ENCODE measurements at places on chromosomes 4 and X. TPM values are rescaled to one million over a fixed set of nuclear protein-coding genes. Genes with fewer than 3 reads are reported as not detected.

GRCh38 chr4:81550388-81550859 is 78.7 kb upstream of the RASGEF1B start:
- no peak for DNase-seq
- no peaks in the 10 kb centered on the region for H3K36me3 ChIP-seq
- H3K4me1 ChIP-seq: peaks cover 4% of the 10 kb centered on the region
- H3K27ac ChIP-seq: no peak overlapping the region

DNA sequence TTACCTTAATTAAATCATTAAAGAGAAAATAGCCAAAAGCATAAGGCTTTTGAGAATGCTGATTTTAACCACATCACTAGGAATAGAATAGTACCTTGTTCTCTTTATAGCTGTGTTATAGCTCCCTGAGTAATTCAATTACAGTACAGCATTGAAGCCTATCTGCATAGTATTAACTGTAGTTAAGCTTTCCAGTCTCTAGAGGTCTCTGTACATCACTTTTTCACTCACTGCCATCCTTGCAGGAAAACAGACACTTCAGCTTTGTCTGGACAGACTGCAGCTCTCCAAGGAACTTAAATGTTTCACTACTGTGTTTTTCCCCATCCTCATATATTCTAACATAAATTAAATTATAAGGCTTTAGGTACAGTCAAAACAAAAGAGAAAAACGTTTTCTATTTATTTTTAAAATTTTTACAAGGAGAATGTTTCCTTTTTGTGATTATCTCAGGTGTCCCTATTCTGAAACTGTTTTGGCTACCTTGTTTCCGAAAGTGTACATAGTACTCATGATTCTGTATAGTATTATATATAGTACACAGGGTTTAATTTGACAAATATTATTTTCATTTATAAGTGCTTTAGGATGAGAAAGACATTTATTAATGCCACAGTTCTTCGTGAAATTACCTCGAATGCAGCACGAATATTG is 407.9 kb downstream of the PCDH18 start:
- H3K4me1 ChIP-seq: no peaks in the 10 kb centered on the region
- H3K4me3 ChIP-seq: no peak overlapping the region
- H3K36me3 ChIP-seq: no peaks in the 10 kb centered on the region
- no peak overlapping the region for H3K27ac ChIP-seq
- no peak for DNase-seq
- no peaks in the 10 kb centered on the region for H3K27me3 ChIP-seq

DNA sequence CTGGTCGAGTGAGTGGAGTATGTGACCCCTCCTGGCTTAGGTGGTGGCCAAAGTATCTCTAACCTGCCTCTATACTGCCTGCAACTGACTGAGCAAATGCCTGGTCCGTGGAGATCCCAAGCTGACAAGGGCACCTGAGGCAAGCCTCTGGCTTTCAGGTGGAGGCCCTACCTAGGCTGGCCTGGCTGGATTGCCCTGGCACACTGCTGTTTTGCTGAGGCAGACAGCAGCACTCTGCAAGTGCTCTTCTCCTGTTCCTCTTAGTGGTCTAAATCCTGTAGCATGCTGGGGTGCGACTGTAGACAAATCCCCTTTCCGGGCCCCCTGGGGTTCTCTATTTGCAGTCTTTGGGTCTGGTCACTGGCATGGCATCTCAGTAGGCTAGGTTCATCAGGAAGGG is 44.8 kb downstream of the PNMA5 start:
- no peaks in the 10 kb centered on the region for H3K36me3 ChIP-seq
- H3K4me1 ChIP-seq: no peaks in the 10 kb centered on the region
- no peak for DNase-seq
- H3K4me3 ChIP-seq: no peak overlapping the region
- H3K27me3 ChIP-seq: no peaks in the 10 kb centered on the region
- no peak overlapping the region for H3K27ac ChIP-seq

- H3K27ac ChIP-seq: no peak overlapping the region
- H3K36me3 ChIP-seq: no peaks in the 10 kb centered on the region
These were observed 924.3 kb upstream of the SLIT2 start for GRCh38 chr4:19327364-19327763.

DNA sequence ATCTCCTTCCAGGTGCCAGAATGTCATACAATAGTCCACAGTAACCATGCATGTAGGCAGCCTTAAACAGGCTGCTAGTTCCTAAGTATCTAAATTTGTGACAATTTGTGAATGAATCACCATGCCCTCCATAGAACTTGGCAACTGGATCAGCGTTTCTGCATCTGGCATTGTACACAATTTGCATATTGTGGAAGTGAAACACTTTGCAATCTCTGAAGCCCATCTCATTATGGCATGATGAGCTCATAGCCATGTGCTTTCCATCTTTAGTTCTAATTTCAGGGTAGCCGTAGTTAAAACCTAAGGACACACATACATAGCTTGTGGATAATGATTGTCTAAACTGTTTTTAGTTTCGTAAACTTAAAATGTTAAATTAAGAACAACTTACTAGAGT is 573.6 kb downstream of the PPP4R3C start:
- no peaks in the 10 kb centered on the region for H3K4me1 ChIP-seq
- H3K4me3 ChIP-seq: no peak overlapping the region
- no peaks in the 10 kb centered on the region for H3K27me3 ChIP-seq
- no peak overlapping the region for H3K27ac ChIP-seq
- H3K36me3 ChIP-seq: no peaks in the 10 kb centered on the region
- no peak for DNase-seq

Gene FAT4
- total RNA-seq: not detected

- H3K27ac ChIP-seq: no peak overlapping the region
- H3K36me3 ChIP-seq: no peaks in the 10 kb centered on the region
- H3K27me3 ChIP-seq: no peaks in the 10 kb centered on the region
- no peak overlapping the region for H3K4me3 ChIP-seq
- DNase-seq: no peak
These were observed 28.6 kb upstream of the ARHGAP24 start for GRCh38 chr4:85446141-85446861.

- no peaks in the 10 kb centered on the region for H3K27me3 ChIP-seq
- peaks cover 42% of the 10 kb centered on the region for H3K36me3 ChIP-seq
- H3K4me1 ChIP-seq: peaks cover 27% of the 10 kb centered on the region
- H3K4me3 ChIP-seq: peak overlapping the region; percentile 69
- H3K27ac ChIP-seq: peak overlapping the region; percentile 81
These were observed 324 bp upstream of the MSN start for GRCh38 chrX:65667157-65667502.

Gene GNL3L
- 40.6 TPM for total RNA-seq

Gene UGT2B17
- total RNA-seq: not detected

DNA sequence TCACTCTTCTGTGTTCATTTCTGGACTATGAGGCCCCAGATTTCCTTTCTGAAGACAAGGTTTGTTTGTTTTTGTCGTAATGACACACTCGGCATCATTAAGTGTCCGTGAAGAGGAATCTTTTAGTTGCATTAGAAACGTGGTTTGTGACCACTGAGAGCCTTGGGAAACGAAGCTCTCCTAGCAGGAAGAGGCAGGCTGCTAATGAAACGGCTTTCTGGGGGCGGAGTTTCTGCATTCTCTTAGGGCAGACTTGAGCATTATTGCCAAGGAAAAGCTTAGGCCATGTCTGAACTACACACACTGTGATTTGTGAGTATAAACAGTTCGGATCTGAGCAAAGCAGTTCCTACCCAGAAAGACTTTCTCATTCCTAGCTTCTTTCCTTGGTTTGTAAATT is 64.0 kb downstream of the SOX3 start:
- no peaks in the 10 kb centered on the region for H3K4me1 ChIP-seq
- no peak for DNase-seq
- no peak overlapping the region for H3K4me3 ChIP-seq
- no peaks in the 10 kb centered on the region for H3K36me3 ChIP-seq
- H3K27me3 ChIP-seq: no peaks in the 10 kb centered on the region

Gene FGF2
- 0.09 TPM for total RNA-seq

DNA sequence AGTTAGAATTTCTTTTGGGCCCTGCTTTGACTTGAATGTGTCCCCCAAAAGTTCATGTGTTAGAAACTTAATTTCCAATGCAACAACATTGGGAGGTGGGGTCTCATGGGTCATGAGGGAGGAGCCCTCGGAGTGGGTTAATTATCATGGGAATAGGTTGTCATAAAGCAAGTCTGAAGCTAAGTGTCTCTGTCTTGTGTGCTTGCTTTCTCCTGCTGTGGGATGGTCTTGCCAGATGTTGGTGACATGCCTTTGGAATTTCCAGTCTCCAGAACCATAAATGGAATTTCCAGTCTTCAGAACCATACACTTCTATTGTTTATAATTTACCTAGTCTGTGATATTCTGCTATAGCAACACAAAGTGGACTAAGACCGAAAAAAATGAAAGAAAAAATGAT is 71.6 kb downstream of the RASL11B start:
- H3K4me3 ChIP-seq: no peak overlapping the region
- H3K4me1 ChIP-seq: peaks cover 7% of the 10 kb centered on the region
- H3K27ac ChIP-seq: no peak overlapping the region
- DNase-seq: no peak
- H3K27me3 ChIP-seq: no peaks in the 10 kb centered on the region

DNA sequence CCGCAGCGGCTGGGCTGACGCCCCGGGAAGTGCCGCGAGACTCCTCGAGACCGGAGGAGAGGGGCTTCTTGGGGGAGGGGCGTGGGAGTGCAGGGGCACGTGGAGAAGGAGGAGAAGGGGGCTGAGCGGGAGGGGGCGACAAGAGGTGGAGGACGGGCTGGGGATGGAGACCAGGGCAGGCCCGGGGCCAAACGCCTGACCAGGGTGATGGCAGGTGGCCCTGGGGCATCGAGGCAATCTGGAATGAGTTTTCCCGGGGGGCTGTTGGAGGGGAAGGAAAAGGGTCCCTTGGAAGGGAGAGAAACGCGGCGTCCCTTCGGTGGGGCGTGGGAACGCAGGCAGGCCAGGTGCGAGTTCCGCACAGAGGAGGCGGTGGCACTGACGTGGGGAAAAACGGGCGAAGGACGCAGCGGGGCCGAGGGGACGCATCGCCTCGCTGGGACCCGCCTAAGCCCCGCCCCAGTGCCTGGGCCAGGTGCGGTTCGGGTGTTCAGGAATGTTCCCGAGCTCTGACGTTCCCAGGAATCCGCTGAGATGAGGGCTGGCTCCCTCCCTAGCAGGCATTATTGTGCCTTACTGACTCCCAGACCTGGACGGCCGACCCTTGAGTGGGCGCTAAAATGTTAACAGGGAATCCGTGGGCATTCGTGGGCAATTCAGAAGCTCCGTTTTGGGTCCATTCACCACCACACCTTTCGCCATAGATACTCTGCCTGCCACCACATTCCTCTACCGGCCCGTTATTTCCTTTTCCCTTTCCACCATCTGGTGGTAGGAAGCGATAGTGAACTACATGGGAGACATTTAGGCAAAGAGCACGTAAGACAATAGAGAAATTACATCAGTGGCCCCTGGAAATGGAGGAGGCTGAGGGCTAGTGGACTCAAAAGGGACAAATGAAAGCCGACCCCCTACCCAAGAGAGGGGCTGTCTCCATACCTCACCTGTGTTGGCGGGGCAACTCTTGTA is 795 bp upstream of the SH3KBP1 start:
- H3K4me3 ChIP-seq: peak overlapping the region; percentile 76
- peaks cover 3% of the 10 kb centered on the region for H3K36me3 ChIP-seq
- no peaks in the 10 kb centered on the region for H3K27me3 ChIP-seq
- peak; percentile 58 for DNase-seq

- no peaks in the 10 kb centered on the region for H3K4me1 ChIP-seq
- DNase-seq: no peak
- H3K4me3 ChIP-seq: no peak overlapping the region
- H3K36me3 ChIP-seq: no peaks in the 10 kb centered on the region
These were observed 99.8 kb downstream of the PPP1R2C start for GRCh38 chrX:42678133-42678532.

Gene SRPX
- total RNA-seq: 0.47 TPM

Gene PHOX2B
- total RNA-seq: not detected

GRCh38 chr4:62601737-62602136 is 1401.6 kb downstream of the ADGRL3 start:
- H3K27ac ChIP-seq: no peak overlapping the region
- H3K36me3 ChIP-seq: no peaks in the 10 kb centered on the region
- H3K27me3 ChIP-seq: no peaks in the 10 kb centered on the region
- H3K4me1 ChIP-seq: no peaks in the 10 kb centered on the region
- no peak for DNase-seq
- no peak overlapping the region for H3K4me3 ChIP-seq

- no peaks in the 10 kb centered on the region for H3K4me1 ChIP-seq
- H3K27me3 ChIP-seq: peaks cover 16% of the 10 kb centered on the region
- DNase-seq: no peak
- H3K36me3 ChIP-seq: no peaks in the 10 kb centered on the region
- H3K4me3 ChIP-seq: no peak overlapping the region
These were observed 126.2 kb downstream of the SLC39A8 start for GRCh38 chr4:102219129-102219528.

GRCh38 chr4:132227151-132227856 is 921.8 kb upstream of the PCDH10 start:
- H3K27me3 ChIP-seq: no peaks in the 10 kb centered on the region
- DNase-seq: no peak
- no peaks in the 10 kb centered on the region for H3K36me3 ChIP-seq

GRCh38 chrX:18119856-18120255 is 100.8 kb downstream of the BEND2 start:
- H3K4me3 ChIP-seq: no peak overlapping the region
- H3K27ac ChIP-seq: no peak overlapping the region
- DNase-seq: no peak
- H3K4me1 ChIP-seq: no peaks in the 10 kb centered on the region

- no peaks in the 10 kb centered on the region for H3K36me3 ChIP-seq
- H3K27me3 ChIP-seq: peaks cover 22% of the 10 kb centered on the region
- H3K4me1 ChIP-seq: peaks cover 10% of the 10 kb centered on the region
These were observed 175.2 kb downstream of the MGST2 start for GRCh38 chr4:139840773-139841172.

GRCh38 chrX:135530097-135530496 is 9.6 kb downstream of the INTS6L start:
- H3K4me1 ChIP-seq: peaks cover 14% of the 10 kb centered on the region
- H3K4me3 ChIP-seq: no peak overlapping the region
- H3K36me3 ChIP-seq: peaks cover 27% of the 10 kb centered on the region

Gene PDCL2
- total RNA-seq: not detected

GRCh38 chr4:78565971-78566372 is 14.4 kb downstream of the ANXA3 start:
- H3K4me1 ChIP-seq: no peaks in the 10 kb centered on the region
- H3K4me3 ChIP-seq: no peak overlapping the region
- H3K36me3 ChIP-seq: no peaks in the 10 kb centered on the region
- H3K27ac ChIP-seq: no peak overlapping the region
- peaks cover 34% of the 10 kb centered on the region for H3K27me3 ChIP-seq
